HCEC 1CT (cell line): ENCODE measurements at places on chromosomes 7 and 10.
A peak's percentile ranks its signal among the peaks of the same experiment; 100 is the strongest.

DNA sequence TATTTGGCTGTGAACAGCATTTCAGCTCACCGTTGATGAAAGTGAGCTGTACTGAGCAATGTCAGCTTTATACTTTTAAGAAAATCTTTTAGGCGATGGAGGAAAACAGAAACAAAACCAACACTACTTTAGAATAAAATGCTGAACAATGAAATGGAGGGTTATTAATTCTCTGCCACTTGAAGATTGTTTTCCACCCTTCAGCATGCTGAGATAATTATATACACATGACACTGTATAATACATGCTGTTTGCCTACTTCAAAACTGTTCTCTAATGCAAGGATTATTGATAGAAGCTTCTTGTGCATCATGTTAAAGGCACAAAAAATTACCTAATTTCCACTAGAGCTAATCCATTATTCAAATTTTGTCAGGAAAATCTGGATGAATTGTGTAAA, 66.8 kb downstream of the CACNA2D1 start:
- no peak for DNase-seq

DNA sequence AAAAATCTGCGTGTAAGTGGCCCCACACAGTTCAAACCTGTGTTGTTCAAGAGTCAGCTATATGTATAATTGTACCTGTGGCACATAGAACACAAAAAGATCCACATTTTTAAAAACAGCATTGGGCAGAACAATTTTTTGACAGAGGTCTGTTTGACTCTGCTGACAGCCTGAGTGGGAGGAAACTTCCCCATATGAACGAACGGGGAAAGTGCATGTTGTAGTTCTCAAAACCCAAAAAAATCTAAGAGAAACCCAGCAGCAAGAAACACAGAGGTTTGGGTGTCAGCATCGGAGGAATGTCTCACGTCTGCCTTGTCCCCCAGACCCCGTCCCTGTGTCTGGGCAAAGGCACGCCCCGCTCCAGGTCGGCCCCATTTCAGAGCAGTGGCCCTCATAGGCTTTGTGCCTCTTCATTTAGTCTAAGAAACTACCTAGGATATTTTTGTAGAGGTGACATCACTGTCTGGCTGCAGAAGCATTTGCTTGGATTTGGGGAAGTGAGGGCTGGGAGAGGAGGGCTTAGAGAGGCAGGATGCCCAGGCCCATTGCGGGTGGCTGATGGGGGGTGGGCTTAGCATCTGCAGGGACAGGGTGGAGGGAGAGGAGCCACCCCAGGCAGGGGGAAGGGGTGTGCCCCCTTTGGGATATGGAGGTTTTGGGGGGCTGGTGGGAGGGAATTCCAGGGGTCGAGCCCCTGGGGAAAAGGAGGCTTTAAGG, 11.0 kb downstream of the CUX1 start:
- no peak for DNase-seq

DNA sequence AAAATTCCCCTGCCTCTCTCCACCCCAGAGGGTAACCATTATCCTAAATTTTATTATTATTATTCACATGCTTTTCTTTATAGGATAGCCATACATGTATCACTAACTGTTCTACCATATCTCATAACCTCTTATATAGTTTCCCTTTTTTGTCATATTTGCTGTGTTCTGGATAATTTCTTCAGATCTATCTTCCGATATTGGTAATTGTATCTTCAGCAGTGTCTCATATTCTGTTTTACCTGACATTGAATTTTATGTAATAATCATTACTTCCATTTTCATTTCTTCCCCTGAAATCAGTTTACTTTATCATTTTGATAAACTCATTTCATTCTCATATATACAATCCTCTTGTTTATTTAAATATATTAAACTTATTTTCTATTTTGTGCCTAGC, 273.5 kb downstream of the ADK start:
- no peak for DNase-seq

DNA sequence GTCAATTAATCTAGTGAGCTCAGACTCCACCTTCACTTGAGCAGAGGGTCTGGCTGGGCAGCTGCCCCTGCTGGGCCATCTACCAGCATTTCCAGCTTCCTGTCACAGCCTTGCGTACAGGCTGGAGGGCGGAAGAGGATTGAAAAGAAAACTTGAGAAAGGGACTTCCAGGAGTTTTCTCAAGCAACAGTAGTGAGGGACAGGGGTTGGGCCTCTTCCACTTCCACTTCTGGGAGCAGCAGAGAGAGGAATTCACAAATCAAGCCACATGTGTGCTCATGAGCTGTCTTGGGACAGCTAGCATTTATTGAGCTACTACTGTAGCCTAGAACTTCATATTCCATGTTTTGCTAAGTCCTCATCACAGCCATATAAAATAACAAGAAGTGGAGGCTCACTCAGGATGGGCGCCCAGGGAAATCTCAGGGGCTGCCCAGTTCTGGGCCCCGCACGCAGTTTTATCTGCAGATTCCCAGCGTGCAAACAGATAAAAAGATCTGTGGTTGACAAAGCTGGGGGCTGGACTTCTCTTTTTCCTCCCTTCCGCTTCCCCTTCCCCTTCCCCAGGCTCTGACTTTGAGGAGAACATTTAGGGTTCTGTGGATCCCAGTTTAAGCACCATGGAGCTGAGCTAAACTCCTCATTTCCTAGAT, 135.8 kb downstream of the RGS10 start:
- no peak for DNase-seq

DNA sequence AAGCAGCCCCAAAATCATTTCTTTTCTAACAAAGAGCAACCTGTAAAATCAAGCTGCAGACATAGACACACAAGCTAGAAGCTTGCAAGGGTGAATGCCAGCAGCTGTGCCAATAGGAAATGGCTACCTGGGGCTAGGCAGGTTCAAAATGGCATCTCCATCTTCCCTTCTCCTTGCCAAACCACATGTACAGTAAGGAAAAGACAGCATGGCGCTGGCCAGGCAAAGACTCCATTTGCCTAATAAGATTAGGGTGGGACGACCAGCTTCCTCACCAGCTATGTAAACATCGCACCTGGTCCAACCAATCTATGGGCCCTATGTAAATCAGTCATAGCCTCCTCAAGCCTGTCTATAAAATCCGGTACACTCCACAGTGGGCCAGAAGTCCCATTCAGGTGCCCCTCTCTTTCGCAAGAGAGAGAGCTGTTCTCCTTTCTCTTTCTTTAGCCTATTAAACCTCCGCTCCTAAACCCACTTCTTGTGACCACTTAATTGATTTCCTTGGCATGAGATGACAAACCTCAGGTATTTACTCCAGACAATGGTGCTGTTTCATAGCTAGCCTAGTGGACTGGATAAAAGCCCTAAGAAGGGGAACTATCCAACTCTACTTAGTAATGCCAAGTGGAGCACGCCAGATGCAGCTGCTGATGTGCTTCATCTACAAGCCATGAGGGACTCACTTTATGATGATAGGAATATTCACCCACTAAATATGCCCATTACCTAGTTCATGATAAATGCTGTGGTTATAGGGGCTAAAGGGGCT, 44.1 kb downstream of the HTR7 start:
- no peak for DNase-seq

DNA sequence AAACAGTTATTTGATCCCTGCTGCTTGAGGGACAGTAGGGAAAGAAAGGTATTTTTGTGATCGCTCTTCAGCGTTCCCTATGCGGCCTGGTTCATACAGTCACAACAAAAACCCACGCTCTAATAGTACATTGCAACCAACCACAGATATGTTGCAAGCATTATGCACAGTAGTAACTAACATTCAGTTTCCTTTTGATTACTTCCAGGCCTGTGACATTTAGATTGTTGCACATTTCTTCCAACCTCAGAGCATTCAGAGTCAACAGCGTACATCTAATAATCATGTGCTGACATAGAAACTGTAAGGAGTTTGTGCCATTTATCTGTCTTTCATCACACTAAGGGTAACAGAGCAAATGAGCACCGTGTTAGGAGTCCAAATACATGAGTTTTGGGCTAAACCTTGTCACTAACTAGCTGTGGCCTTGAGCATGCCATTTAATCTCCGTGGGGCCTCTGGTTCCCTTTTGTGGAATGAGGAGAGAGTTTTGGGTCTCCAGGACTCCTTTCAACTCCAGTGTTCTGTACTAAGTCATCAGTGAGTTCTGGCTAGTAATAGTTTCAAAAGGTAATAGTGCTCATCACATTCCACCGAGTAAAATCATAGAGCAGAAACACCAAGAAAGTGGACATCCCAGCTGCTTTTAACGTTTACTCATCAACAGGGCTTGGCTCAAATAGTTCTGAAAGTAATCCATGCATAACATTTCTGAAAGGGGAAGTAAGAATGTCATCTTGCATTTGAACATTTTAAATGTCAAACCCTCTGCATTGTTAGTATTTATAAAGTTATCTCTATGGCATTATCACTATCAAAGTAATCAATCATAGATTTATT, 99.0 kb upstream of the FZD1 start:
- DNase-seq: peak; percentile 92

DNA sequence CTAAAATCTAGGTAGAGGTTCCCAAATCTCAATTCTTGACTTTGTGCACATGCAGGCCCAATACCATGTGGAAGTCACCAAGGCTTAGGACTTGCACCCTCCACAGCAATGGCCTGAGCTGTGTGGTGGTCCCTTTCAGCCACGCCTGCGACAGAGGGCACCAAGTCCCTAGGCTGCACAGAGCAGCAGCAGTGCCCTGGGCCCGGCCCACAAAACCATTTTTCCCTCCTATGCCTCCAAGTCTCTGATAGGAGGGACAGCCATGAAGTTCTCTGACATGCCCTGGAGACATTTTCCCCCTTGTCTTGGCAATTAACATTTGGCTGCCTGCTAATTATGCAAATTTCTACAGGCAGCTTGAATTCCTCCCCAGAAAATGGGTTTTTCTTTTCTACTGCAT, 375.5 kb downstream of the SORCS1 start:
- no peak for DNase-seq

DNA sequence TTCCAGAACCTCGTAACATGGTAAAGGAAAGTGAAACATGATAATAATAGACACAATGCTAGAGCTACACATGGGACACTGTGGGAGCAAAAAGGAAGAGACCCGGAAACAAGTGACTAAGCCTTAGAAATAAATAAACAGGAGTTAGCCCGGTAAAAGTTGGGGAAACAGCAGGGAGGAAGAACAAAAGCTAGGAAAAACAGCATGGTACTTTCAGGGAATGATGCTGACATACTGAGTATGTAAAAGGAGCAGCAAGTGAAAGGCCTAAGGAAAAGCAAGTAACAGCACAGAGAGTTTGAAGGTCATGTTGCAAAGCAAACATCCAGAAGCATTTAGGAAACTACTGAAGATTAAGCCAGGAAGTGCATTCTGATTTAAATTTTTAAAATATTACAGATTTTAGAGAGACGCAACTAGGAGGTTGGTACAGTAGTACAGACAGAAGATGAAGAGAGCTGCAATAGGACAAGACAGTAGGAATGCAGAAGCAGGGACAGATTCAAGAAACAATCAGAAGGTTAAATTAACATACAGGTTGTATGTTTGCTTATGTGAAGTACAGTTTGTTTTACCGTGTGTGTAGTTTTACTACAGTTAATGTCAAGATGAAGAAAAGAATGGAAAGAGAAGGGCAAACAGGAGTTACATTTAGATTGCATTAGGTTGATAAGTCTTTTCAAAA, 63.7 kb downstream of the ARHGAP12 start:
- peak; percentile 47 for DNase-seq

- peak; percentile 13 for DNase-seq
Observed at GRCh38 chr7:147245274-147245673, 1128.7 kb downstream of the CNTNAP2 start.

DNA sequence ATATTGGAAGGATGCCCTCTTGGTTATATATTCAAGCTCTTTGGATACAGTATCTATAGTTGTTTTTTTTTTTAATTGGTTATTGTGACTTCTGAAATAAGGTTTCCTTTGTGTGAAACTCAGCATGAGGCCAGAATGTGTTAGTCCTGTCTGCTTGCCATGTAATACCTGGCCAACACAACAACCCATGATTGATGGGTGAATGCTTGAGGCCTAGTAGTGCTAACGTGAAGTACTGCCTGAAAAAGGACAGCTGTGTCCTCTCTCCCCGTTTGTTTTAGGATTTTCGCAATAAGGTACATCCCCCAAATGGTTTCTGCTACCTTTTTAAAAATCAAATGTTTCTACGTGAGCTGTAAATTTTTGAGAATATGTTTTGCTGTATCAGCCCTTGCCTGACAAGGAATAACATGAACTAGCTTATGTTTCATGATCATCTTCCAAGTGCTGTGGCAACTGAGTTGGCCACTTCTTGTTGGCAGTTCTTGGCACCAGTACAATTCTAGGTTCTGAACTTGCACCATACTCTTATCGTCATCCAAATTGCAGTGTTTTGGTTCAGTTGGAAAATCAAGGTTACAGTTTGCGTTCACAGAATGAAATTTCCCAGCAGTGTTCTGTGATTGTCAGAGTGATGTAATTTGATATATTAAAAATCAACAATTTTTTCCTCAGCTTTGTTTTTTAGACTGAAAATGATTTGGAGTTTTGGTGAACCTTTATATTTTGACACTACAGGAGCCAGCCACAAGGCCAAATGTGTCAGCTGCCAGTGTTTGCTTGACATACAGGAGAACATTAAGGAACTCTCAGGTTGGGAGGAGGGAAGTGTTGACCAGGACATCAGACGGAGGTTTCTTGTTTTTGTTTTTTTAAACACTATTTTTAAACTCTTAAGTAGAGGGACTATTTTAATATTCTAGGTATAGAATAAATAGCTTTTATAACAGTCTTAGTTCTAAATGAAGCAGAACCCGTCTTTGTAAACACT, 13.5 kb upstream of the ASCC1 start:
- DNase-seq: no peak

DNA sequence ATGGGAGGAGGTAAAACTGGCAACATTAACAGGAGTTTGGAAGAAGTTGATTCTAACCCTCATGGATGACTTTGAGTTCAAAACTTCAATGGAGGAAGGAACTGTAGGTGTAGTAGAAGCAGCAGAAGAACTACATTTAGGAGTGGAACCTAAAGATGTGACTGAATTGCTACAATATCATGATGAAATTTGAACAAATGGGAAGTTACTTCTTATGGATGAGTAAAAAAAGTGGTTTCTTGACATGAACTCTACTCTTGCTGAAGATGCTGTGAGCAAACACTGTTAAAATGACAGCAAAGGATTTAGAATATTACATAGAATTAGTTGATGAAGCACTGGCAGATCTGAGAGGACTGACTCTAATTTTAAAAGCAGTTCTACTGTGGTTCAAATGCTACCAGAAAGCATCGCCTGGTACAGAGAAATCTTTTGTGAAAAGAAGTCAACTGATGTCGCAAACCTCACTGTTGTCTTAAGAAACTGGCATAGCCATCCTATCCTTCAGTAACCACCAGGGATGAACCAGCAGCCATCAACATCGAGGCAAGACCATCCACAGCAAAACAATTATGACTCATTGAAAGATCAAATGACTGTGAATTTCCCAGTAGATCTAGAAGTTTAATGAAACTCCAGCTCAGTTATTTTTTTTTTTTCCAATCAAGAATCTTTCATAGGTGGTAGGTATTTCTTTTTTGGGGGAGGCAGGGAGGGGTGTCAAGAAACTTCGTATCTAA, 20.8 kb downstream of the BRAF start:
- DNase-seq: peak; percentile 37

DNA sequence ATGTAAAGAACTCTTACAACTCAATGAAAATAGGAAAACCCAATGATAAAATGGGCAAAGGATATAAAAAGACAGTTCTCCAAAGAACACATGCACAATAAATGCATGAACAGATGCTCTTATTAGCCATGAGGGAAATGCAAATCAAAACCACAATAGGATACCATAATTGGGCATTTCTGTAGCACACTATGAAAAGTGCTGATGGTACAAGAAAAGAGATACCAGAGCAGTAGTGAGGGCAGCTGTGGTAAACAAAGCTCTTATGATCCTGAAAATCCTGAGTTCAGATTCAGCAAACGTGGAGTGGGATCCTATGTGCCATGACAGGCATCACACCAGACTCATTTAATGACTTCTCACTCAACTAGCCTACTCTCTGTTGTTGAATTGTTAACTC, 96.7 kb upstream of the SLC25A13 start:
- no peak for DNase-seq
